Activated CD4-positive, alpha-beta T cell treated with anti-CD3 and anti-CD28 coated beads for 4 hours (primary cell): ENCODE measurements at places on chromosomes 16 and 17.

- no peak for DNase-seq
Observed at GRCh38 chr16:74216319-74216718, 80.3 kb upstream of the PSMD7 start.

- no peak for DNase-seq
Observed at GRCh38 chr16:4373356-4373908, 1.8 kb downstream of the VASN start.

- DNase-seq, result no peak
Observed at GRCh38 chr16:57694725-57695679, at the start of gene DRC7. DRC7 (plus strand) TSS chr16:57694806; CDS start chr16:57697950, 3,144 bp downstream.

DNA sequence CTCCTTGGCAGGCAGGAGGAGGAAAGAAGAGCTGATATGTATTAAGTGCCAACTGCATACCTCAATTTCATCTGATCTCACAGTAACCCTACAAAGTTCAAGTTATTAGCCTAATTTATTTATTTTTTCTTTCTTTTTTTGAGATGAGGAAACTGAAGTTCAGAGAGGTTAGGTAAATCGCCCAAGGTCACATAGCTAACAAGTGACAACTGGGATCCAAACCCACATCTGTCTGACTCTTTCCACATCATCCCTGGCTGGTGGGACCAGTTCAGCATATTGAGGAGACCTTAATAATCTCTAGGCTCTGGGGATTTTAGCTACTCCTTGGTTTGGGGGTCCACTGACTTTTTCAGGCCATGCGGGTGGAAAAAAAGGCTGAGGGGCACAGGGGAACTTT lies 60.9 kb downstream of the CYB5B start:
- DNase-seq, result no peak

DNA sequence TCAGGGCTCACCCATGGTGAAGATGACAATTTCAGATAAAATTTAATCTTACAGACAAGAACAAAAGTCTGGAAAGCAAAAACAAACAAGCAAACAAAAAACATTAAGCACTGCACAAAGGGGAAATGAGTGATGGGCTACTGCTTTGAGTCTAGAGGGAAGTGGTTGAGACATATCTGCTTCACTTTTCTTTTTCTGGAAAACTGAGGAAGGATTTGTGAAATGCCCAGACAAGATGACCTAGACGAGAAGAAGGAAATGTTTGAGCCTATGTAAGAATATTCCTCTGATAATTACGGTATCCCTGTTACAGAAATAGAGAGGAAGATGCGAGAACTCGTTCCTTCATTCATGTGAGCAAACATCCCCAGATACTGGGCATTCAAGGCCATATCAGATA lies 11.5 kb upstream of the HYDIN start:
- DNase-seq, result no peak
